ENCODE measurements at places on chromosomes 1 and 21.

DNA sequence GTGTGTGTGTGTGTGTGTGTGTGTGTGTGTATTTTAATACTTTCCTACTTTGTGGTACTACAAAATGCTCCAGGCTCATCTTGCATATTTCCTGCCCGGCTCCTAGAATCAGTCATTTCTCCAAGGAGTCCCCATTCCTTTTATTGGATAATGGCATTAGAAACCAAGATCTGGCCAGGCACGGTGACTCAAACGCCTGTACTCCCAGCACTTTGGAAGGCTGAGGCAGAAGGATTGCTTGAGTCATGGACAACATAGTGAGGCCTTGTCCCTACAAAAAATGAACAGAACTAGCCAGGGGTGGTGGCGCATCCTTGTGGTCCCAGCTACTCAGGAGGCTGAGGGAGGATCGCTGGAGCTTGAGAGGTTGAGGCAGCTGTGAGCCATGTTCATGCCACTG is 20.3 kb downstream of the EPB41 start:
- DNase-seq = no peak

DNA sequence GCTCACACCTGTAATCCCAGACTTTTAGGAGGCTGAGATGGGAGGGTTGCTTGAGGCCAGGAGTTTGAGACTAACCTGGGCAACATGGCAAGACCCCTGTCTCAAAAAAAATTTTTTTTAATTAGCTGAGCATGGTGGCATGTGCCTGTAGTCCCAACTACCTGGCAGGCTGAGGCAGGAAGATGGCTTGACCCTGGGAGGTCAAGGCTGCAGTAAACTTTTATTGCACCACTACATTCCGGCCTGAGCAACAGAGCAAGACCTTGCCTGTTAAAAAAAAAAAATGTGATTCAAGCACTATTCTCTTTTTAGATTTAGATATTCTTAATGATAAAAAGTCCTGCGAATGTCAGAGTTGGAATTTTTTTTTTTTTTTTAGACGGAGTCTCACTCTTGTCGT is 102.5 kb upstream of the L1TD1 start:
- no peak for DNase-seq

GRCh38 chr21:34737115-34737514 is 68.3 kb downstream of the CLIC6 start:
- DNase-seq = no peak

DNA sequence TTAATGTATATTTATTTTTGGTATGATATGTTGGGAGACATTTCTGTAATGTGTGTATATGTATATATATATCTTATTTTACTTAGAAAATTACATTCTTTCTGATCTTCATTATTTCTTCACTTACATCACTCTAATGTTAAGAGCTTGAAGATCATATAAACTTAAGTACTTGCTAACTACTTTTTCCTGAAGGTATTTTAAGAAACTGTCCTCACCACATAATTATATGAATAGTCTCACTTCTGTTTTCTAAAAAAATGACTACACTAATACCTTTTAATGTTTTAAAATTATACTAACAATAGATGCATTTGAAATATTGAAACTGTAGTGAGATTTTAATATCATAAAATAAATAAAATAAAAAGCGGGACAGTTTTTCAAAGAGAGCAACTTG is 377.1 kb downstream of the LRRIQ3 start:
- DNase-seq = no peak
